ENCODE measurements at places on chromosomes 5 and 9.

DNA sequence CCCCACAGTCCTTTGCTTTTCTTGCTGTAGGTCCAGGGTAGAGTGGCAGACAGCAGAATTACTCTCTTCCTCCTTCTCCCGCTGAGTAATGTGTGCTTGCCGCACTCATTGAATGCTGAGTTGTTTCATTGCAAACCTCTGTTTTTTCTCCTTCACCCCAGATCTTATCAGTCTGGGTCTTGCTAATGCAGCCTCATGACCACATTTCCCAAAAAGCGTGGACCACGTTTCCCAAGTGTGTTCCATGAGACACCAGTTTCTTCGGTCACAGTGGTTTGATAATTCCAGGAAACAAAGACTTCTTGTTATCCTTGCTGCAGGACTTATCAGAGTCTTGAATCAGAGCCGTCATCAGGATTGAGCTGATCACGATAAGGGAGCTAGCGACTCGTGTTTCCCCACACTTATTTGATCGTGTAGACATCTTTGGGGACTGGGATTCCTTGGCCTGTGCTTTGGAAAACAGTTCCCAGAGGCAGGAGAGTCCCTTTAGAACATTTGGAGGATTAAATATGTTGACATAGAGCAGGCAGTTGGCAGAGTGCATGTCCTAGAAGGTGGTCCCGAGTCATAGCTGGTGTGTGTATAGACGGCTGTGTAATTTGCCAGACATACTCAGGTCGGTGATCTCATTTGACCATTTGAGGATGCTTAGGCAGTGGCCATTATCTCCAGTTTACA is 4.4 kb downstream of the LRRC8A start:
- peak; percentile 76 for DNase-seq

DNA sequence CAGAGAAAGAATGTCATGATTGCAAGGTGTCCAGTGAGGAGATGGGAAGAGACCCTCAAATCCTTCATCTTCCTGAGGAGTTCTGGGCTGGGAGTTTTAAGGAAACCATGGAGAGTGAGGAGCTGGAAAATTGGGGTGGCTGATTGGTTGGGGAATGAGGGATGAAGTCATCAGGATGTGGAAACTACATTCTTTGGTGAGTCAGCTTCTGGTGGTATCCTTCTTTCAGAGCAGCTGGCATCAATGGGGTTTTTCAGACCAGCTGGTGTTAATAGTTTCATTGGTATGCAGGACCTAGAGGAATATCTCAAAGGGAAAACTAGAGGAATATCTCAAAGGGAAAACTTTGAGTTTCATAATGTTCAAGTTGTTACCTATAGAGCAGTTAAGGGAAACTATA is 45.2 kb downstream of the RNF180 start:
- DNase-seq = peak; percentile 83

DNA sequence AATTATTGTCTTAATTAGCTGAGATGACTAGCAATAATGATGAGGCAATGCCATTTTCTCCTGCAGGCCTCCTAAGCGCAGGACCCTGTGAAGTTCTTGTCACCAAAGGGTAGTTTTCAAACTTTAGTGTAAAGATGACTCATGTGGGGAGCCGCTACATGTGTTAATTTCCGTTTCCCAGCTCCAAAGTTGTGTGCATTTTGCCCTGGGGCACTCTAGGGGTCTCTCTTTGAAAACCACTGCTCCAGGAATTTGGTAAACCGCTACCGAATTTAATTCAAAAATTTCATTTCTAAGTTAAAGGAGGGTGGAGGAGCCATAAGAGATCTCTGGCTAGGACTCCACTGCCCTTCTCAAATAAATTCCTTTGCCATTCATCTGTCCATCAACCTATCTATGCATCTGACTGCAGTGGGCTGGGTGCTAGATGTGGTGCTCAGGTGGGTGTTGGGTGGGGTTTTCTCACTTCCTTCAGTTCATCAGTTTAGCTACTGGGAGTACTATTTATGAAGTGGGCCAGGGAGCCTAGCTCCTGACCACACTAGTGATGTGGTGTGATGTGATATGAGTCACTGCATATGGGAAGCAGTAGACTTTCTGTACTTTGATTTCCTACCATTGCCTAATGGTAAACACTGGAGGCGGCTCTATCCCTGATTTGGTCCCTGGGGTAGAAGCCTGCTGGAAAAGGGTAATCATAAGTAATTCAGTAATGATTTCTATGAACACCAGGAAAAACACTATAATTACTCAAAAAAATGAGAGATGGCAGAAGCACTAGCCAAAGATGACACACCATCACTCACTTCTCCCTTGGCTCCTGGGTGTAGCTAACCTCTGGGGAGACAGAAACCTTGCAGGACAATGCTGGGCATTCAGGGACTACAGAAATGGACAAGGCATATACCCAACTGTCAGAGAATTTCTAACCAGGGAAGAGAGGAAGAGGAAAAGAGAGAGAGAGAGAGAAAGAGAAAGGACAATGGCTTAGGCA is 4.0 kb upstream of the ZSWIM6 start:
- no peak for DNase-seq

- no peak for DNase-seq
Measured at GRCh38 chr9:89562186-89562814, 42.5 kb upstream of the GADD45G start.

DNA sequence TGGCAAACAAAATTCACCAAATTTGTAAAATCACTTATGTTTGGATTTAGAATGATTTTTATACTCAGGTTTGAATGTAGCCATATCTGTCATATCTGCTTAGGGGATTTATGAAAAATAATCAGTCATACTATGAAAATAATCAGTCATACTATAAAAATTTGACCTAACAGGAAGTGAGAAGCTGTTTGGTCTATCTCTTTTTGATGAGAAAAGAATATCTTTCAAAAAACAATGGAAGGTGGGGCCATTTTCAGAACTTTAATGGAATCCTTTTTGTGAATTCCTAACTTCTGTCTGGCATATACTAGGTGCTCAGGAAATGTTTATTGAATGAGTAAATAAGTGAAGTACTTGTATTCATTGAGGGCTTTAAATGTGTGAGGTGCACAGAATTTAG is 70.1 kb downstream of the CWC27 start:
- DNase-seq = no peak

GRCh38 chr5:96058084-96058483 is 96.4 kb upstream of the ELL2 start:
- no peak for DNase-seq

GRCh38 chr9:131418143-131419025 is 24.5 kb downstream of the PRRC2B start:
- peak; percentile 86 for DNase-seq

GRCh38 chr9:99129091-99129490 is 24.2 kb downstream of the TGFBR1 start:
- DNase-seq = no peak

GRCh38 chr5:78639791-78640190 is 8.8 kb downstream of the LHFPL2 start:
- DNase-seq = no peak

GRCh38 chr5:169767938-169768337 is 130.9 kb downstream of the DOCK2 start:
- DNase-seq = no peak

- no peak for DNase-seq
Measured at GRCh38 chr5:61734966-61735365, 402.9 kb downstream of the ZSWIM6 start.

- no peak for DNase-seq
Measured at GRCh38 chr5:20608567-20608966, 620.6 kb upstream of the CDH18 start.

GRCh38 chr5:68406767-68407241 is 191.2 kb downstream of the PIK3R1 start:
- DNase-seq = no peak

- DNase-seq = no peak
Measured at GRCh38 chr5:58786035-58786434, 203.2 kb downstream of the RAB3C start.

GRCh38 chr5:172906888-172907287 is 52.3 kb upstream of the RPL26L1 start:
- DNase-seq = no peak

- peak; percentile 31 for DNase-seq
Measured at GRCh38 chr9:126647585-126648411, 34.1 kb downstream of the LMX1B start.

DNA sequence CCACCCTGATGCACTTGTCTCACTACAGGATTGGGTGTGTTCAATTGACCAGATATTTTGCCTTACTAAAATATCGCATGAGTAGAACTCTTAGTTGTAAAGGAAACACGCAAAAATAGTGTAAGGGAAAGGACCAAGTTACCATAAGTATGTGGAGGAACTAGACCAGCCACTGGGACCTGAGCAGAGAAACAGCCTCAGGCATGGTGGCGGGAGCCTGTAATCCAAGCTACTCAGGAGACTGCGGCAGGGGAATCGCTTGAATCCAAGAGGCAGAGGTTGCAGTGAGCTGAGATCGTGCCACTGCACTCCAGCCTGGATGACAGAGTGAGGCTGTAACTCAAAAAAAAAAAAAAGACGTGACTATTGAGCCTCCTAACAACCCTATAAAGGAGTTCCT is 117.9 kb upstream of the SPATA31C2 start:
- no peak for DNase-seq

DNA sequence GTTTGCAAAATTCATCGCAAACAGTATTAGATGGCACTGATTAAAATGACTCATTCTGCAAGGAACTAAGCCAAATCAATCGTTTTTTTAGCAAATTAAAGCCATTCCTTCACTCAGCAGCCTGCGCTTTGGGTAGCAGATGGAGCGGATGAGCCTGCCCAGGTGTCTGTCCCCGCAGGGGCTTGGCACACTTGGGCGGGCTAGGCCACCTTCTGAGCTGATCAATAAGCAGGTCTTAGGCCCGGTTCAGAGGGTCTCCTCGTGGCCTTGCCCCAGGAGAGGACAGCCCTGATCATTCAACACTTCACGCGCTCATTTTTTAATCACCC is 78.0 kb upstream of the FCN1 start:
- no peak for DNase-seq

- peak; percentile 58 for DNase-seq
Measured at GRCh38 chr9:126536841-126537465, 76.8 kb upstream of the LMX1B start.

- DNase-seq = peak; percentile 74
Measured at GRCh38 chr9:124776954-124777648, at the start of gene OLFML2A. OLFML2A (plus strand) TSS chr9:124777133; CDS start chr9:124777271, 138 bp downstream.

- DNase-seq = no peak
Measured at GRCh38 chr5:132181011-132181629, 46.5 kb downstream of the P4HA2 start.

- DNase-seq = no peak
Measured at GRCh38 chr5:55634209-55634805, 77.8 kb downstream of the SLC38A9 start.

- peak; percentile 27 for DNase-seq
Measured at GRCh38 chr5:134738963-134739661, 764 bp downstream of the CAMLG start.

DNA sequence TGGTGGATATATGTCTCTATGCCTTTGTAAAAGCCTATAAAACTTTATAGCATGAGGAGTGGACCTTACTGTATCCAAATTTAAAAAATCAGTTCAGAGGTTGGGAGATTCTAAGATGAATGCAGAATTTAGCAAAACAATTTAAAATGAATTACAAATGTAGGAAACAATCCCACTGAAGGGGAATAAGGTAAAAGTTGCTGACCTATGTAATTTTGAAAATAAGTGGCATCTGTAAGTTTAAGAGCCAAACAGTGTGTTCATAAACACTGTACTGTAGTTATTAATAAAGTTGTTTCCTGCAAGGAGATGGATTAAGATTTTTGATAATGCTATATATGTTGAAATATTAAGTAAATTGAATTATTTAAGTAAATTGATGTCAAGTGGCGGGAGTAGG is 4.6 kb downstream of the IFNW1 start:
- DNase-seq = no peak

DNA sequence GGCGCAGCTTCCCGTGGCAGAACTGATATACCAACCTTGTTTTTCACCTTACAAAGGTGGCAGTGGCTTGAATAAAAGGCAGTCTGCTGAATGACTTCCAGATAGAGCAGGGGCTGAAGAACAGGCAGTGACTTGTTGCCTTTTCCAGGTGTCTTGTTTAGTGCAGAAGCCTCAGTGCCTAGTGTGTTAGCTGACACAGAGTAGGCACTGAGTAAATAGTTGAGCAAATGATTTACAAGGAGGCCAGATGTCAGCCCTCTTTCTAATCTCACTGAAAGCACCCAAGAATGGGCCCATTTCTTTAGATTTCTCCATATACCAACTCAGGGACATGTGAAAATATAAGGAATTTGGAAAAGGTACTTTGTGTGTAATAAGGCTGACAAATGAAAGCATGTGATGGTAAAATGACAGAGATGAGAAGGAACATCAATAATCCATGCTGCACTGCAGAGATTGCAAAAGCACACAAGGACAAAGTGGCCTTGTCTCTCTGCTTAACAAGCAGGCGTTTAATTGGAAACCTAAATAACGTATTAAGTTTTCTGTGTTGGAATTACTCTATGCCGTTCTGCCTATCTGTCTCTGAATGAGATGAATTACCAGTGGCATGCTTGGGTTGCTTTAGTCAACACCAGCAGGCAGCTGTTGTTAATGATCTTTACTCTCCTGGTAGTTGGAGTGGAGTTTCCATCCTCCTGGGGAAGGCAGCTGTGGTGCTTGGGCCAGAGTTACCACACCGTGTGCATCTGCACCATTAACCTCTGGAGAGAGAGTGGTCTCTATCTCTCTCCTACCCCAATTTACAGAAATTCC is 360.1 kb upstream of the C9orf72 start:
- DNase-seq = peak; percentile 47

DNA sequence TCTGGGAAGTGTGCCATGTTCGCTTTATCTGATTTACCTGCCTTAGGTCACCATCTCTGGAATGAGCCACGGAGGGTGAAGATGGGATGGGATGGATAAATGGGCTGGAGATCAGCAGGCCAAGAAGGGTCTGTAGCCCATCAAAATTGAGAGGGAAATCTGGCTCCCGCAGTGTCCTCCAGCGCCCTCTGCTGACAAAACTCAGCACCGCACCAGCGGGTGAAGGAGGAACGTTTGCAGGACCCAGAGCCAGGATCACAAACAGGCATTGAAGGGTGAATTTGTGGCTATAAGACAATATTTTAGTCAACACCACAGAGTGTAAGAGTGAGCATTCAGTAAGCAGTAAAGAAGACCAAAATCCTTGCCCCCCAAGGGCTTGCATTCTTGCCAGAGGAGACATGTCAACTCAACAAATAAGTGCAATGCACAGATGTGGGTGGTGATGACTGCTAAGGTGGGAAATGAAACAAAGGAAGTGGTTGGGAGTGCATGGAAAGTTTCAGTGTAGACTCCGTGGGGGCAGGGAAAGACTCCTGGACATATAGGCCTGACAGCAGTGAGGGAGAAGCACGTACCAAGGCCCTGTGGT is 124.4 kb downstream of the TENT4A start:
- DNase-seq = peak; percentile 47

DNA sequence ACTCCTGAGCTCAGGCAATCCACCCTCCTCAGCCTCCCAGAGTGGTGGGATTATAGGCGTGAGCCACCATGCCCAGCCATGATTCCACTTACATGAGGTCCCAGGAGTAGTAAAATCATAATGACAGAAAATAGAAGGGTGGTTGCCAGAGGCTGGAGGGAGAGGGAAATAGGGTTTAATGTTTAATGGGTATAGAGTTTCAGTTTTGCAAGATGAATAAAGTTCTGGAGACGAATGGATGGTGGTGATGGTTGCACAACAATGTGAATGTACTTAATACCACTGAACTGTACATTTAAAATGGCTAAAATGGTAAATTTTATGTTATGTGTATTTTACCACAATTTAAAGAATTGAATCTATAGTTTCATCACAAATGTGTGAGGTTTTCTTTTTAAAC is 146.5 kb upstream of the ABCA1 start:
- no peak for DNase-seq

Data from SJCRH30 (cell line).